ENCODE measurements at places on chromosomes 13 and 19. TPM values are rescaled to one million over a fixed set of nuclear protein-coding genes. Genes with fewer than 3 reads are reported as not detected.

TNFSF11 gene
- total RNA-seq = 1.1 TPM

DNAAF3 gene
- 8.7 TPM for total RNA-seq

GRCh38 chr13:44051918-44052675, 172.4 kb downstream of the LACC1 start:
- H3K4me3 ChIP-seq = no peak overlapping the region
- H3K27me3 ChIP-seq = no peaks in the 10 kb centered on the region

GRCh38 chr19:412356-413355, 3.7 kb upstream of the C2CD4C start:
- H3K27ac ChIP-seq = no peak overlapping the region
- H3K4me3 ChIP-seq = no peak overlapping the region
- no peaks in the 10 kb centered on the region for H3K4me1 ChIP-seq
- no peaks in the 10 kb centered on the region for H3K36me3 ChIP-seq

DNA sequence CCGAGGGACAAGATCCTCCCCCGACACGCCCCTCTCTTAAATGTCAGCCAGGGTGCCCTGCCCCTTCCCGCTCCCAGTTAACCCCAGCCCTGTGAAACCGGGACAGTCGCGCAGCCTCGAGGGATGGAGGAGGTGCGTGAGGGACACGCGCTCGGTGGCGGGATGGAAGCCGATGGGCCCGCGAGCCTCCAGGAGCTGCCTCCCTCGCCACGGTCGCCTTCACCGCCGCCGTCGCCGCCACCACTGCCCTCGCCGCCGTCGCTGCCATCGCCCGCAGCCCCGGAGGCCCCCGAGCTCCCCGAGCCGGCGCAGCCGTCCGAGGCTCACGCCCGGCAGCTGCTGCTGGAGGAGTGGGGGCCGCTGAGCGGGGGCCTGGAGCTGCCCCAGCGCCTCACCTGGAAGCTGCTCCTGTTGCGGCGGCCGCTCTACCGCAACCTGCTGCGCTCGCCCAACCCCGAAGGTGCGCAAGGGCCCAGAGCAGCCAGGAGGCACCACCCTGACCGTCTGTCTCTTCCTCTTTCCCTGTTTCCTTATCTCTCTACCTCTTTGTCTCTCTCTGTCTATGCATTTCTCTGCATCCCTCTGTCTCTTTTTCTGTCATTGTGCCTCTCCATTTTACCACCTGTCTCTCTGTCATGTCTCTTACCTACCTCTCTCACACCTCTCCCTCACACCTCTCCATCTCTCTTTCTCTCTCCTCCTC, at the start of gene NCCRP1:
Gene NCCRP1 (plus strand): TSS at position 105 of the 703 bp plus-strand sequence. CDS start 19 bp downstream, at position 124.
- no peak within 1 kb of the TSS for H3K27ac ChIP-seq
- no peak within 1 kb of the TSS for H3K4me3 ChIP-seq
- no peaks in the 10 kb centered on the region for H3K36me3 ChIP-seq
- H3K27me3 ChIP-seq = peaks cover 44% of the 10 kb centered on the region
- H3K4me1 ChIP-seq = no peaks in the 10 kb centered on the region

FCAR gene
- not detected for total RNA-seq

DNA sequence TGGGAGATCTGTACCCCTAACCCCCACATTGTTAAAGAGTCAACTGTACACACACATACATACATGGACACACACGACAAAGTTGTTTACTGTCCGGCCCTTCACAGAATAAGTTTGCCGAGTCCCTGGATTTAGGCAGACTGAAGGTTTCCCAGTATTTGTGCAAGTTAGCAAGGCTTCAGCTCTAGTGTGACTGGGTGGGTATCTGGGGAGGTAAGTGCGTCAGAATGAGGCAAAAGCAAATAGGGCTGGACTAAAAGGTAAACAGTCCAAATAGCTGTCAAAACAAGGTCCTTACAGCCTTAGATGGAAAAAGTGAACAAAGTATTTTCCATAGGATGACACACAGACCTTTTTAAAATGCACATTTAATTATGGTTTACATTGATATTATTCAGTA, 228.4 kb upstream of the UFM1 start:
- H3K4me1 ChIP-seq = no peaks in the 10 kb centered on the region
- H3K36me3 ChIP-seq = no peaks in the 10 kb centered on the region
- no peak overlapping the region for H3K4me3 ChIP-seq
- H3K27me3 ChIP-seq = no peaks in the 10 kb centered on the region

ZNF473 gene
- total RNA-seq = 11.0 TPM

DNA sequence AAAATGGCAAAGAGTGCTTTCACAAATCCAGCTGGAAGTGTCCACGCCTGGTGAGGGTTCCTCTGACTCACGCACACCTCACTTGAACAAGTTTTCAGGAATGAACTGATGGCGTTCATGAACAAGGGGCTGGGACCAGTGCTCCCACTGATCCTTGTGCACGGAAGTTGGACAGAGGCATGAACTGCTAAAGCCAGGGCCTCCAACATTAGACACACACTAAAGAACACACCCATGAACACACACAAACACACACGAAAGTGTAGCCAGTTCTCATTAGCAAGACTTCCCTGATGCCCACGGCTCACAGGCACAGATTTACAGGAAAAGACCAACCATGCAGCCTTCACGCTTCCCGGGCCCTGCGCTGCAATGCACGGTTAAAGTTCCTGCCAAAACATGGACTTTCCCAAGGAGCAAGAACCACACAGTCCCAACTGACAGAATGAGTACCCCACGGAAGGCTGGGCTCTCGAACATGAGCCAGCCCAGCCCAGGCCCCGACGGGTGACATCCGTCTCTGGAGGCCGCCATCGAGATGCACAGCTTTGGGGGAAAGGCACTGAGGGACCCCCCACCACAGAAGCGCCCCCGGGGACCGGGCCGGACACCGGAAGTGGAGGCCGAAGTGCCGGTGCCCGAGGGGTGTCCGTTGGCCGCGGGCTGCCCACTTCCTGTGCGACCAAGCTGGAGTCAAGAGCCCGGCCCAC, 808 bp downstream of the DNMT1 start:
- no peaks in the 10 kb centered on the region for H3K27me3 ChIP-seq
- DNase-seq = no peak
- H3K36me3 ChIP-seq = peaks cover 21% of the 10 kb centered on the region
- H3K4me1 ChIP-seq = no peaks in the 10 kb centered on the region

KLK10 gene
- total RNA-seq = 0.50 TPM

GRCh38 chr19:7817801-7818200, 12.2 kb upstream of the EVI5L start:
- no peaks in the 10 kb centered on the region for H3K36me3 ChIP-seq
- no peak for DNase-seq
- no peak overlapping the region for H3K4me3 ChIP-seq
- H3K4me1 ChIP-seq = no peaks in the 10 kb centered on the region

- no peaks in the 10 kb centered on the region for H3K4me1 ChIP-seq
- H3K27ac ChIP-seq = no peak overlapping the region
- peaks cover 37% of the 10 kb centered on the region for H3K27me3 ChIP-seq
- DNase-seq = peak; percentile 68
These were observed 63.9 kb upstream of the STARD13 start for GRCh38 chr13:33349288-33349985.

- no peak overlapping the region for H3K4me3 ChIP-seq
- no peaks in the 10 kb centered on the region for H3K4me1 ChIP-seq
- no peaks in the 10 kb centered on the region for H3K36me3 ChIP-seq
- H3K27me3 ChIP-seq = no peaks in the 10 kb centered on the region
- H3K27ac ChIP-seq = no peak overlapping the region
- DNase-seq = peak; percentile 86
These were observed 122.9 kb downstream of the OLFM4 start for GRCh38 chr13:53151336-53152056.

DNA sequence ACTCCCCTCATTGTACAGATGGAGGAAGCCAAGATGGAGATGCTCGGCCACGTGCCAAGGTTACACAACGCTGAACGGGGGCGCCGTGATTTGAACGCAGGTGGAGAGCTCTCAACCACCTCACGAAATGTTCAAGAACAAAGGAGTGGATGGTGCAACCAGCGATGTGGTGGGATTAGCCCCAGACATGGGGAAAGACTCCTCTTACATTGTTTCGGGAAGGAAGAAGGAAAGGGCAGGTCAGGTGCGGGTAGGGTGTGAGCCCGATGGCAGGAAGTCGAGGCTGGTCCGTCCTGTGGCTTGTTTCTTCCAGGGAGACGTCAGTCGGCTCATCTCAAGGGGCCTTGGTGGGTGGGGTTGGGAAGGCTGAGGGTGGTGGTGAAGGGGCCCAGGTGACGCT, 7.1 kb upstream of the KLK14 start:
- H3K4me1 ChIP-seq = no peaks in the 10 kb centered on the region
- H3K36me3 ChIP-seq = no peaks in the 10 kb centered on the region
- no peak overlapping the region for H3K27ac ChIP-seq
- DNase-seq = no peak

- H3K36me3 ChIP-seq = peaks cover 27% of the 10 kb centered on the region
- H3K27ac ChIP-seq = no peak overlapping the region
- no peaks in the 10 kb centered on the region for H3K27me3 ChIP-seq
- H3K4me1 ChIP-seq = no peaks in the 10 kb centered on the region
- DNase-seq = peak; percentile 74
- no peak overlapping the region for H3K4me3 ChIP-seq
These were observed 7.8 kb downstream of the FIZ1 start for GRCh38 chr19:55591555-55591954.

LIPE gene
- total RNA-seq = 5.9 TPM

LAIR1 gene
- total RNA-seq = 0.07 TPM

GRCh38 chr13:34419755-34420154, 522.3 kb upstream of the NBEA start:
- no peaks in the 10 kb centered on the region for H3K36me3 ChIP-seq
- DNase-seq = no peak
- no peak overlapping the region for H3K27ac ChIP-seq
- no peak overlapping the region for H3K4me3 ChIP-seq
- H3K27me3 ChIP-seq = no peaks in the 10 kb centered on the region

- peaks cover 8% of the 10 kb centered on the region for H3K4me1 ChIP-seq
- DNase-seq = peak; percentile 89
- peak overlapping the region; percentile 98 for H3K27ac ChIP-seq
- H3K4me3 ChIP-seq = peak overlapping the region; percentile 83
- H3K36me3 ChIP-seq = peaks cover 36% of the 10 kb centered on the region
These were observed 11.0 kb downstream of the ZNF552 start for GRCh38 chr19:57803594-57804325.

ZNF549 gene
- total RNA-seq = 9.3 TPM

- H3K4me1 ChIP-seq = no peaks in the 10 kb centered on the region
- no peak for DNase-seq
- H3K4me3 ChIP-seq = no peak overlapping the region
- H3K36me3 ChIP-seq = peaks cover 10% of the 10 kb centered on the region
- no peaks in the 10 kb centered on the region for H3K27me3 ChIP-seq
These were observed 63.2 kb downstream of the ZNF823 start for GRCh38 chr19:11675569-11675968.

GRCh38 chr19:4075373-4075772, 8.7 kb upstream of the ZBTB7A start:
- DNase-seq = no peak
- H3K36me3 ChIP-seq = no peaks in the 10 kb centered on the region
- no peaks in the 10 kb centered on the region for H3K27me3 ChIP-seq
- no peaks in the 10 kb centered on the region for H3K4me1 ChIP-seq
- no peak overlapping the region for H3K27ac ChIP-seq
- no peak overlapping the region for H3K4me3 ChIP-seq

GRCh38 chr19:29682236-29682895, 17.1 kb downstream of the PLEKHF1 start:
- H3K27me3 ChIP-seq = no peaks in the 10 kb centered on the region
- no peak for DNase-seq
- H3K4me3 ChIP-seq = no peak overlapping the region
- no peaks in the 10 kb centered on the region for H3K36me3 ChIP-seq
- H3K27ac ChIP-seq = no peak overlapping the region
